Coronary artery (tissue), 2 donors: ENCODE measurements at places on chromosomes 2 and 18.
A peak's percentile ranks its signal among the peaks of the same experiment; 100 is the strongest.

GRCh38 chr2:3867469-3867868, 164.1 kb downstream of the DCDC2C start:
- DNase-seq = no peak

DNA sequence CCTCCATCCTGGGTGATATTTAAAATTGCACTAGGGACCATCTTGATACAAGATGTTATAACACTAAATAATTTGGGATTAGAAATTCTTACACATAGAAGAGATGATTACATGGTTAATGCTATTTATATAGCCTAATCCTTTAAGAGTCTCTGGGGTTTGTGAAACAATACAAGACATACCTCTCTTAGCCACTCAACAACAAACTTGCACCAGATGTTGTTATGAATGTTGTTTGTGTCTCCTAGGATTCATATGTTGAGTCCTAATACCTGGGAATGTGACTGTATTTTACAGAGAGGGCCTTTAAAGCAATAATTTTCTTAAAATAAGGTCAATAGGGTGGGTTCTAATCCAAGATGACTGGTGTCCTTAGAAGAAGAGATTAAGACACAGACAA, 678.3 kb downstream of the NYAP2 start:
- no peak for DNase-seq

- no peak for DNase-seq
Measured at GRCh38 chr2:75606761-75607399, 39.7 kb upstream of the MRPL19 start.

DNA sequence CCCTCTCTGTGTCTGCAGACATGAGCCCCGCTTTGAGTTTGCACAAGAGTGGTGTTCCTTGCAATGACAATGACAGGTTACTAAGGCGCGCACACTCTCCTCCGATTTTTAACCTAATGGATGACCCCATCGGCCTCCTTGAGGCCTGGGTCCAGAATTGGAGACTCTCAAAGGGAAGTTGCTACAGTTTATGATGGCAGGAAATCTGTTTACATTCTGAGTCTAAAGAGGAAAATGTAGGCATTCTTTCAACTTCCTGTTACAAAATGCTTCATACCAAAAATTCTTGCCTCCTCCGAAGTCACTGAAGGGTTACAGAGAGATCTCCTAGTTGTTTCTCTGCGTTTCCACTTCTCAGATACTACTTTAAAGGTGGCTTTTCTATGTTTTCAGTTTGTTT, 225.3 kb upstream of the AGAP1 start:
- no peak for DNase-seq

DNA sequence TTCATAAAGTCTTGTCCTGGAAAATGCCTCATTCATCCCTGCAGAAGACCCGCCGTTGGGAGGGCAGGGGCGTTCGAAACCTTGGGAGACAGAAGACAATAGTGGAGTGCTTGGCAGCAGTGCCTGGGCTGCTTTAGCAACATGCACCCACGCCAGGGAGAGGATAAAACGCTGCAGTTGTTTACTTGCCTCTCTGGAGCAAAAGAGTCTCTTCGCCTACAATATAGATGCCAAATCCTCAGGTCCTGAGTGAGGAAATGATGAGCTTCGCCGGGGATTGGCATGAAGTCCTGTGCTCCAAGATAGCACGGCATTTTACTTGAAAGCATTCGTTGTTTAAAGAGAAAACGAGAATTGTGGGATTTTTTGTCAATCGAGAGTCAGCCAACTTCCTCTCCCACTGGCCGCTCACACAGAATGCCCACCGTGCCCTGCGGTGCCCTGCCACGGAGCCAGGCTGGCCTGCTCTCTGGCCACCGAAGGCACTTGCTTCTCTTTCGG, 152.5 kb upstream of the POU3F3 start:
- DNase-seq = no peak

- DNase-seq = no peak
Measured at GRCh38 chr2:70080610-70081200, 6.6 kb upstream of the PCBP1 start.

- no peak for DNase-seq
Measured at GRCh38 chr2:177921726-177922125, 150.9 kb downstream of the PDE11A start.

GRCh38 chr2:134362152-134362668, 108.3 kb downstream of the MGAT5 start:
- DNase-seq = no peak

- DNase-seq = no peak
Measured at GRCh38 chr2:54964271-54964670, 86.0 kb downstream of the RTN4 start.

DNA sequence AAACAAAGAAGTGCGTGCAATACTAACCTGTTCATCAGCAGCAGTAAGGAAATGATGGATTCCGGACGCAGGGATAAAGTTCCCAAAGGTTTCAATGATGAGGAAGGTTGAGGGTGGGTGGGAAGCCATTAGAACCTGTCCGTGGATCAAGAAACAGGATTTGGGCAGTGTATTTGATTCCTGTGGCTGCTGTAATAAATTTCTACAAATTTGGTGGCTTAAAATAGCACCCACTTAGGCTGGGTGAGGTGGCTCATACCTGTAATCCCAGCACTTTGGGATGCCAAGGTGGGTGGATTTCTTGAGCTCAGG, 5.1 kb upstream of the SDC1 start:
- DNase-seq = no peak

GRCh38 chr2:9649261-9649660, 18.5 kb upstream of the YWHAQ start:
- DNase-seq = no peak

DNA sequence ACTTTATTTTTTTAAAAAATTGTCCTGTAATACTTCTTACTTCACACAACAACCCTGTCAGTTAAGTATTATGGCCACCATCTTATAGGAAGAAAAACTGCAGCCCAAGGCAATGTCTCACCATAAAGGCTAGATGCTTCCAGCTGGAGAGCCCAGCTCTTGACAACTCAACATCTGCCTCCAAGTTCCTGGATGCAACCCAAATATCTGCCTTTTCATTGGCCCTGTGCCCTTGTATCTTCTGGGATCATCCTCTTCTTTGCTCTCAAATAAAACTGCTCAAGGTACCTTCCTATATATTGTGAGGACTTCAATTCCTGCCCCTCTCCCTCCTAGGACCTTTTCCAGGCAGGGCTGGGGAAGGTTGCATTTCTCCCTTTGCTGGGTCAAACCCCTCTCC, 69.5 kb downstream of the BIN1 start:
- DNase-seq = peak; percentile 16

DNA sequence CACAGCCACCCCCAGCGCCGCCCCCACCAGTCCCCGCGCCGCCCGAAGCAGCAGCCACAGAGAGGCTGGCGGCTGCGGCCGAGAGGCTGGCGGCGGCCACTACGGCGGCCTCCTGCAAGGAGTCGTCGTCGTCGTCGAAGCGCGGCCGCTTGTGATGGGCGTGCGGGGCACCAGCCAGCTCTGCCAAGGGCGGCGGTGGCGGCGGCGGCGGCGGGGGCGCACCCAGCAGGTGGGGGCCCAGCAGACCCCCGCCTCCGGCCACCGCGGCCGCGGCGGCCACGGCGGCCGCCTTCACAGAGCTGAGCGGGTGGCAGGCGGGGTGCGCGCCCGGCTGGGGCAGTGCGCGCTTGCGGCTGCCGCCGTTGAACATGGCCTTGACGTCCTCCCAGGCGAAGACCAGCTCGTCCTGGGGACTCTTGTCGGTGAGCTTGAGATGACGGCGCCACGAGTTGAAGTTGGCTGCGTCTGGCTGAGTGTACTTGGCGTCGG, 3.3 kb downstream of the SKOR2 start:
- no peak for DNase-seq

DNA sequence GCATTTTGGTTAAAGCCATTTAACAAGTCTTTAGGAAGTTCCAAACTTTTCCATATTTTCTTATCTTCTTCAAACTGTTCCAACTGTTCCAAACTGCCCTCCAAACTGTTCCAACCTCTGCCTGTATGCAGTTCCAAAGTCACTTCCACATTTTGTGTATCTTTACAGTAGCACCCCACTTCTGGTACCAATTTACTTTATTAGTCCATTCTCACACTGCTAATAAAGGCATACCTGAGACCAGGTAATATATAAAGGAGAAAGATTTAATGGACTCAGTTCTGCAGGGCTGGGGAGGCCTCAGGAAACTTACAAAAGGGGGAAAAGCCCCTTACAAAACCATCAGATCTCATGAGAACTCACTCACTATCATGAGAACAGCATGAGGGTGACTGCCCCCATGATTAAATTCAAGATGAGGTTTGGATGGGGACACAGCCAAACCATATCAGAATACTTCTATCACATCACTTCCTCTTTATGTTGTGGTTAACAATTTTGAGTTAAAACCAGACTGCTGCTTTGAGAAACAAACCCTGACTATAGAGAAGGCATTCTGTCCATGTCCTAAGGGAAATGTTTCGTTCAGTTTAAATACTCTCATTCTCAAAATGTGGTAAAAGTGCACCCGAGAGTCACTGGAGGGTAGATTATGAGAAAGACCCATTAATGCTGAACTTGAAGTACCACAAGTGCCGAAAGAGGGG, 11.0 kb downstream of the IL18R1 start:
- DNase-seq = no peak

- no peak for DNase-seq
Measured at GRCh38 chr2:215796140-215796855, 217.1 kb downstream of the MREG start.

DNA sequence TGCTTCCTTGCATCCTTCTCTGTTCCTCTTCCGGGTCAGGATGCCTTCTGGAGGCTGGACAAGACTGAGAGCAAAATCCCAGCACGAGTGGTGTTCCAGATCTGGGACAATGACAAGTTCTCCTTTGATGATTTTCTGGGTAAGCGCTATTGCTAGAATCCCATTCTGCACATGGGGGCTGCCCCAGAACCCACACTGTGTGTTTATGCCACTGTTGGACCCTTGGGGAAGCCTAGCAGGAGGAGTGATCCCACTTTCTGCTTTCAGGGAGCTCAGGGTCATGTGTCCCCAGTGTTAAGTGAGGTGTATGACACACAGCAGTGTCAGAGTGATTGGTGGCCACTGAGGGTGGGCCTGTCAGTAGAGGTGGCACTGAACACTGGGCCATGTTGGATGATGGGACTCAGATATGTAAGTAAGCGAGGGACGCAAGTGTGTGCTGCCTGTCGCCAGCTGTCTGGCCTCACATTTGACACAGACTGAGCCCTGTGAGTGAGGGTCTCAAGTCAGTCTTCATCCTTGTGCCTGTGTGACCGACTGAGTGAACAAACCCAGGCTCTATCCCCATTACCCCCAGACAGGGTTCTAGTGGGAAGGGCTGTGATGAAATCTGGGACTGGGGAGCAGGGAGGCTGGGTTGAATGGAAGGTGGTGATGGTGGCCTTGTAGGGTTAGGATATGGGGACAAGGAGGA, 220.9 kb downstream of the DYSF start:
- peak; percentile 16 for DNase-seq

DNA sequence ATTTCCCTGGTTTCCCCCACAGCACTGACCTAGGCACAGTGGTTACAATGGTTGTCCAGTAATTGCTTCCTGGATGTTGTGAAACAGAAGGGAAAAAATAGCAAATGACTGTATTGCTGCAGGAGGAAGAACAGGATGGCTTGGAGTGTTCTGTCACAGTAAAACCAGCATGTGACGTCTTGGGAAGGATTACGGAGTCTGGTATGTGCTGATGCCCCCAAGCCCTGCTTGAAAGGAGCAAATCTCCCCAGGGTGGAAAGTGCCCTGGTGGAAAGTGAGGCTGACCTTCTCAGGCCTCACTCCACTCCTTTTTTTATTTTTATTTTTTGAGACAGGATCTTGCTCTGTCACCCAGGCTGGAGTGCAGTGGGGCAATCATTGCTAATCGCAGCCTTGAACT, 7.8 kb downstream of the RAB11FIP5 start:
- DNase-seq = peak; percentile 52

DNA sequence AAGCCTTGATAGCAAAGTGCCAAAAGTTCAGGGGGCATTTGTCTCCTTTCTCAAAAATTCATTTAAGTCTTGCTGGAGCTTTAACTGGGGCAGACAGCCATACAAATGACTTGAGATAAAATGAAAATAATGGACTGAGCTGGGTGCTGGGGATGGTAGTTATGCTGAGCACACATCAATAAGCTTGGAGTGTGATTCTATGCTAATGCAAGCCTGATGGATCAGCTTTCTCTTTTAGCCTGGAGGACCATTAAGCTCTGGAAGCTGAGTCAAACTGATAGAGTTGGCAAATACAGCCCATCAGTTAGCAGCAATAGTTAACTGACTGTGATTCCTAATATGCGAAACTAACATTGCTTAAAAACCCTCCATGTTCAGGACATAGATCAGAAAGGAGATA, 98.0 kb downstream of the CAMKMT start:
- no peak for DNase-seq

DNA sequence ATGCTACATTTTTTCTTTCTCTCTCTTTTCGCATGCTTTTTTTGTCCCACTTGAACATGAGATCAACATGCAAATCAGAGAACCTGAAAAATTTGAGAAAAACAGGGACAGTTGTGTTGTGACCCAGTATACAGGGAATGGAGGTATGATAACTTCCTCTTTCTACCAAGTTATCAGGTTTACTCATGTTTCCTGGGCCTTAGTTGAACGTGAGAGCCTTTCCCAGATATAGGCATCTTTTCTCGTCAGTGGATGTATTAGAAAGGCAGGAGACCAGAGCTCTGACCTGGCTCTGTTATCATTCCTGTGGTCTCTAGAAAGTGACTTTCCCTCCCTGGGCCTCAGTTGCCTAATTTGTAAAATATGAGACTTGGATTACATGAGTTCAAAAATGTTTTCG, 30.1 kb upstream of the FAM117B start:
- no peak for DNase-seq

DNA sequence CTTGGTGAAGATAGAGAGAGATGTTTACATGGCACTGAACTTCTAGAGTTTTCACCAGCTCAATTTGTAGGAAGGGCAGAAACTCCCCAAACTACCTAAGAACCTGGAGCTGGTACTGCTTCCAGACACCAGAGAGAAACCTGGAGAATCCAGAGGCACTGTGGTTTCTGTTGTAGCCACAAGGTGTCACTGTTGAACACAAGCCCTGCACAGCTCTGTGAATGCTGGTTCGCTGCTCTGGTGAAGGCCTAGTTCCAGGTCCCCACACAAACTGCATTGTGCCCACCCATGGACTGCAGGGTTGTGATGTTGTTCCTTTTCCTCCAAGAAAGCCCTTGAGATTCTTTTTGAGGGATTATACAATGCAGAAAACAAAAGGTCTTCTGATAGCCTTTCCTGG, 150.5 kb upstream of the HS6ST1 start:
- DNase-seq = no peak

DNA sequence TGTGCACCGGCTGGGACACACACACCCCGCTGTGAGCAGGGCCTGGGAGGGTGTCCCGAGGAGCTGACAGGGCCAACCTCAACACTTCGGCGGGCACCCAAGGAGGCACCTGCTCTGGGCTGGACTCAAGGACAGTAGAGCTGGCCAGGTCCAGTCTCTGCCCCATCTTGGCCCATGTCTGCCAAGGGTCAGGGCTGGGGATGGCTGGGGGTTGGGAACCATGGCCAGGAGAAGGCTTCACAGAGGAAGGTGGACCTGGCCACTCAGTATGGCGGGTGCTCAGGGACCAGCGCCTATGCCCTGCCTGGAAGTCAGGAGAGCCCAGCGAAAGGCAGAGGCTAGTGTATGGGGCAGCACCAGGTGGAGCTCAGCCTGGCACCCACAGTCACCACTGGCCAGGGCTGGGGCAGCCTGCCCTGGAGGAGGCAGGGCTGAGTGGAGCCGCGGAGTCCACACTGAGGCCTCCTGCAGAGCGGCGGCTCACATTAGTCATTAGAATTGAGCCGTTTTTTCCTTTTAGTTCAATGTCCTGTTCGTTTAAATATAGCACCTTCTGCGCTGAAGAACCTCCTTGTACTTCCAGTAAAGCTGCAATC, 4.2 kb downstream of the ERFE start:
- no peak for DNase-seq

- no peak for DNase-seq
Measured at GRCh38 chr2:9895669-9896590, 52.7 kb downstream of the TAF1B start.

GRCh38 chr2:181305301-181306123, 151.7 kb upstream of the ITGA4 start:
- no peak for DNase-seq
